AG20443 (cell line): ENCODE measurements at places on chromosomes 6 and 20.

DNA sequence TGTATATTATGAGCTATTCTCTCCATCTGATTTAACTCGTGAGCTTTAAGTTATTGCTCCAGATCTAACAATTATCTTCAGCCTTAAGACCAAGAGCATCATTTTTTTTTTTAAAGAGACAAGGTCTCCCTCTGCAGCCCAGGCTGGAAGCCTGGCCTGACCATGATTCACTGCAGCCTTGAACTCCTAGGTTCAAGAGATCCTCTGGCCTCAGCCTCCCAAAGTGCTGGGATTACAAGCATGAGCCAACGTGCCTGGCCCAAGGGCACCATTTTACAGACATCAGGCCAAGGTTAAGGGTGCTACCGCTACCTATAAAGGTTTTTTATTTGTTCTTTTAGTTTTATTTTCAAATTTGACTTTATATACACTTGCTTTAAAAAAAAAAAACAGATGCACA, 2.3 kb downstream of the SUPT3H start:
- DNase-seq = no peak

- DNase-seq = no peak
These were observed 62.7 kb downstream of the TSHZ2 start for GRCh38 chr20:53034899-53035298.

DNA sequence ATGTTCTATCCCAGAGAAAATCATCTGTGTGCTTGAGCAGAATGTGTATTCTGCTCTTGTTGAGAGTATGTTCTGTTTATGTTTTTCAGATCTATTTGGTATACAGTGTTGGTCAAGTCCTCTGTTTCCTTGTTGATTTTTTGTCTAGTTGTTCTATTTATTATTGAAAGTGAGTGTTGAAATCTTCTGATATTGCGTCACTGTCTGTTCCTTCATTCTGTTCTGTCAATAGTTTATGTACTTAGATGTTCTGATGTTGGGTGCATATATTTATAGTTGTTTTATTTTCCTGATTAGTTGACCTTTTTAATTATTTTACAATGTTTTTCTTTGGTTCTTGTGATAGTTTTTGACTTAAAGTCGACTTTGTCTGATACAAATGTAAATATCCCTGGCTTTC, 458.7 kb upstream of the HSF2 start:
- no peak for DNase-seq

DNA sequence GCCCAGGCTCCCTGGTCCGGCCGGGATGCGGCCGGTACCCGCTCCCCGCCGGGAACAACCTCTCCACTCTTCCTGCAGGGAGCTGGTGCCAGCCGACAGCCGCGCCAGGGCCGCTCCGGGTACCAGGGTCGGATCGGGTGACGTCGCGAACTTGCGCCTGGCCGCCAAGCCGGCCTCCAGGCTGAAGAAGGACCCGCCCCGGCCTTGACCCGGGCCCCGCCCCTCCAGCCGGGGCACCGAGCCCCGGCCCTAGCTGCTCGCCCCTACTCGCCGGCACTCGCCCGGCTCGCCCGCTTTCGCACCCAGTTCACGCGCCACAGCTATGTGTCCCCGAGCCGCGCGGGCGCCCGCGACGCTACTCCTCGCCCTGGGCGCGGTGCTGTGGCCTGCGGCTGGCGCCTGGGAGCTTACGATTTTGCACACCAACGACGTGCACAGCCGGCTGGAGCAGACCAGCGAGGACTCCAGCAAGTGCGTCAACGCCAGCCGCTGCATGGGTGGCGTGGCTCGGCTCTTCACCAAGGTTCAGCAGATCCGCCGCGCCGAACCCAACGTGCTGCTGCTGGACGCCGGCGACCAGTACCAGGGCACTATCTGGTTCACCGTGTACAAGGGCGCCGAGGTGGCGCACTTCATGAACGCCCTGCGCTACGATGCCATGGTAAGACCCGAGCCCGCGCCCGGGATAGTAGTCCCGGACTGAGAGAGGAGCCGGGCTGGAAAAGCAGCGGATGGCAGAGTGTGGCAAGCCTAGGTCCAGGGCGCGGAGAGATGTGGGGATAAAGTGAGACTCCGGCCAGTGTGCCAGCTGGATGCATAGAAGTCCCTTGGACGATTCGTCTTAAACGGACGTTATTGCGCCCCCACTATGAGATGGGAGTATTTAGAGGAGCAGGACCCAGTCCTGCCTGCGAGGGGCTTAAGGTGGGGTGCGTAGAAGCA, at the start of gene NT5E:
TSS of gene NT5E (plus strand) at position 266 of the 942 bp plus-strand sequence. CDS start at position 323, 57 bp downstream.
- peak; percentile 92 for DNase-seq

DNA sequence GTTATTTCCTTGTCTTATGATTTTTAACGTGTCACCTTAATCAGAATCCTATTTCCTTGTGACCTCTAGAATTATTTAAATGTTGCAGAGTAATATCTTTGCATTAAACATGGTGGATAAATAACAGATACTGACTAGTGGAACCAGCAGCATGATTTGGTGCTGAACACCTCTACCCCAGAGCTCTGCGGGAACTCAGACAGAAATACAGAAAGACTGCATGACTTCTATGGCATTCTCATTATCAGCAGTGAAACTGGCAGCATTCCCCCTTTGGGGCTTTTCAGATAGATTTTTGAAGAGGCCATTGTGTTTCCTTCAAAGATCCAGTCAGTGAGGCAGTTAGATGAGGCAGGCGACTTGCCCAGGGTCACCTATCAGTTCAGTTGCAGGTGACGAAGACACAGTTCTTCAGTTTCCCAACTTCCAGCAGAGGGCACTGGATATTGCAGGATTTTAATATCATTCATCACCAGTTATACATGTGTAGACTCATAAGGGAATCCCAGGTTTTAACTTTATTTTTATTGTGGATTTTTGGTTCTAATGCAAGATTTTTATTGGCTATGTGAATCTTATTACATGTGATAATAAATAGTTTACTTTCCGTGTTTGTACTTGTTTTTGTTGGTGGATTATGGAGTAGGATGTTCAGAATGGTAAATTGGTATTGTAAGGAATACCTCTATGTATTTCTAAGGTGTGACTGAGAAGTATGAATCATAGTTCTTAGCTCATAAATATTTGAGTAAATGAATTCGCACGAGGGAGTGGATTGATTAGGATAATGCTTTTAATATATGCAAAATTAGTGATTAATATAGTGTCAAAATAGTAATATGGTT, 81.3 kb downstream of the AFDN start:
- peak; percentile 34 for DNase-seq

- DNase-seq = no peak
These were observed 40.2 kb upstream of the PROKR2 start for GRCh38 chr20:5356941-5357340.

DNA sequence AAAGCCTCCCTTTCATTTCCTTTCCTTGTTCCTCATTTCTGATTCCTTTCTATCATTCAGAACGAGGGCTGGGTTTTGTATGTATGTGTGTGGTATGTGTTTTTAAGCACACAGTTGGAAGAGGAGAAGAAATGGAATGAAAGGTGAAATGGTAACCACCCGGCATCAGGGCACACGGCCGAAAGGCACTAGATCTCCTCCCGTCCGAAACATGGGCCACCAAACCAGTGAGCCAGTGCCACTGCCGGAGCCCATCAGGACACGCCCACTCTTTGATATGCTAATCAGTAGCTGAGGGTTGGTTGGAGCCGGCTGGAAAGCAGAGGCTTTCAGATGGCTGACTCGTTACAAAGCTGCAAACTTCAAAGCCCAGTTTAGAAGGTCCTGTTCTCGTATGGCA, 228.6 kb upstream of the JARID2 start:
- peak; percentile 61 for DNase-seq

- no peak for DNase-seq
These were observed 9.5 kb downstream of the NPEPL1 start for GRCh38 chr20:58702161-58702510.

GRCh38 chr20:22371843-22372242, 212.5 kb downstream of the FOXA2 start:
- no peak for DNase-seq

DNA sequence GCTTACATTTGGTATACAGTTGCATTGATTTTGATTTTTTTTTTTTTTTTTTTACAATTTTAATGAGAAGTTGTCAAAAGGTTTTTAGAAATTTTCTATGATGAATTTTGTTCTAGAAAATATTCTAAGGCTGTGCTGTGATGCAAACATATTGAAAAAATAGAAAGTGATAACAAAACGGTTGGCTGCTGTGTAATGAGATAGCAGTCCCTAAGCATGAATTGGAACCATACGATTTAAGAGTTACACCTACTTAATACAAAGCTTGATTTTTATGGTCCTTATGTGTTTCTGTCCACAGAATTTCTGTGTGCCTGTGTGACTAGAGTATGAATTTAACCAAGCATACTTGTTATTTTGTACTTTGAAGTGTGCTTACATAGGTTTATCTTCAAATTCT, 12.1 kb downstream of the HIVEP1 start:
- DNase-seq = no peak

DNA sequence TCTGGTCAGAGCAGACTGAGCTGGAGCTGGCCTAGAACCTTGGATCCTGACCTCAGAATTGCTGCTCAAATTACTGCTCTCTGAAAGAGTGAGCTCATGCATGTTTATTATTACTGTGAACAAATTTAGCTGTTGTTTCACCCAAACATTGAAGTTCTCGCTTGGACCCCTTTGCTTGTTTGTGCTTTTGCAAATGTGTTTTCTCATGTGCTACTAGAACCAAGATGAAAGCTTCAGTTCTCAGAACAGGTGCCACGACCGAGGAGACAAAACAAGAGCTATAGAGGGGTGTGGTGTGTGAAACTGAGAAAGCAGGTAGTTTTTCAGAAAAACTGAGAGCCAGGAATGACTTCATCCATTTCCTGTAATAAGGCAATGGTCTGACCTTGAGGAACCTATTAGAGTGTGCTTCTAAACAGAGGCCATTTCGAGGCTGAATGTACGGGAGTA, 50.0 kb upstream of the ESR1 start:
- DNase-seq = no peak

GRCh38 chr6:14917109-14917910, 328.6 kb upstream of the JARID2 start:
- DNase-seq = peak; percentile 44

DNA sequence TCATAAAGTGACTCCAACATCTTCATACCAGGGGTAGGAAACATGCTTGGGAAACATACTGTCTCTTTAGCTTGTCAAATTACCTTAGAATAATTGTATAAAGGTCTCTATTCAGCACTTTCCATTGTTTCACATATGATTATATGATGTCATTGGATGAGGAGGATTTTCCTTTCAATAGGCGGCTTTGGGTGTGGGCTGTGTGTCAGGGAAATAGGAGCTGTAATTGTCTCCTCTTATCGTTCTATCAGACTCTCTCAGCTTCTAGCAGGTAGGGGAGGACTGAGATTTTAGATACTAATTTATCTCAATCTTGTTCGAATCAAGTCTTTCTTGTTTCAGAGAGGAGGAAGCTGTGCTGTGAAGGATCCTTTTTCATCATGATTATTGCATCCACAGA, 179.4 kb upstream of the OLIG3 start:
- DNase-seq = no peak

GRCh38 chr6:69370763-69371162, 426.0 kb downstream of the LMBRD1 start:
- DNase-seq = no peak
